ENCODE measurements at places on chromosomes 7 and 10.
A peak's percentile ranks its signal among the peaks of the same experiment; 100 is the strongest.

DNA sequence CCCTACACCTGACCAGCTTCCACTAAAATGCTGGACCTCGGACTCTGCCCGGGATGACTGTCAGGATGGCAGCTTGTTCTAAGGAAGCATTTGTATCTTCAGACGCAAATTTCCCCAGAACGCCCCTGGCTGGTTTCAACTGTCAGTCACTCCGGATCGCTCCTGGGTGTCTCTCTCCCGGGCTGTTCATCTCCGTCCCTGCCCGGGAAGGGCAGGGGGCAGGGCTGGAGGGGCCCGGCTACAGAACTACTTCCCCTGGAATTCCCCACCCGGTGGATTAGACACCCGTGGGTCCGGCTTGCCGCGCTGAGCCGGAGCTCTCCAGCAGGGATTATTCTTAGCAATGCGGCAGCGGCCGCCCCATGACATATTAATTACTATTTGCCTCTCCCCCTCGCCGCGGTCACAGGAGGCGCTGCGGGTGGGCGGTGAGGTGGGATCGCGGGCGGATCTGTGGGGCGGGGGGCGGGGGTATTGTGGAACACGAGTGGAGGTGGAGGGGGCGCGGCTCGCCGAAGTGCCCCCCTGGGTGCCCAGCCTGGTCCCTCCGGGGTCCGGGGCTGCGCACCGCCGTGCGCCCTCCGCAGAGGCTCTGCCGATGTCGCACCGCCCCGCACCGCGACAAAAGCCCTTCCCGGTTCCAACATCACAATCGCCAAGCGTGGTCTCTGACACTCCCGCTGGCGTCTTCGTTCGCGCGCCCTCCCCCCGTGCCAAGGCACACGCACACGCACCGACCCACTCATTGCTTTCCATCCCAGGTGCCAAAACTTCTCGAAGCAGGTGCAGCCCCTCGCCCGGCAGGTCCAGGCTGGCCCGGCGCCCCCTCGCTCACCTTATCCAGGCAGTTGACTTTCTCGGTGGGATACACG, 276.1 kb upstream of the NEBL start:
- no peak for DNase-seq

GRCh38 chr10:72557362-72557761, 68.5 kb downstream of the MICU1 start:
- DNase-seq, result no peak

DNA sequence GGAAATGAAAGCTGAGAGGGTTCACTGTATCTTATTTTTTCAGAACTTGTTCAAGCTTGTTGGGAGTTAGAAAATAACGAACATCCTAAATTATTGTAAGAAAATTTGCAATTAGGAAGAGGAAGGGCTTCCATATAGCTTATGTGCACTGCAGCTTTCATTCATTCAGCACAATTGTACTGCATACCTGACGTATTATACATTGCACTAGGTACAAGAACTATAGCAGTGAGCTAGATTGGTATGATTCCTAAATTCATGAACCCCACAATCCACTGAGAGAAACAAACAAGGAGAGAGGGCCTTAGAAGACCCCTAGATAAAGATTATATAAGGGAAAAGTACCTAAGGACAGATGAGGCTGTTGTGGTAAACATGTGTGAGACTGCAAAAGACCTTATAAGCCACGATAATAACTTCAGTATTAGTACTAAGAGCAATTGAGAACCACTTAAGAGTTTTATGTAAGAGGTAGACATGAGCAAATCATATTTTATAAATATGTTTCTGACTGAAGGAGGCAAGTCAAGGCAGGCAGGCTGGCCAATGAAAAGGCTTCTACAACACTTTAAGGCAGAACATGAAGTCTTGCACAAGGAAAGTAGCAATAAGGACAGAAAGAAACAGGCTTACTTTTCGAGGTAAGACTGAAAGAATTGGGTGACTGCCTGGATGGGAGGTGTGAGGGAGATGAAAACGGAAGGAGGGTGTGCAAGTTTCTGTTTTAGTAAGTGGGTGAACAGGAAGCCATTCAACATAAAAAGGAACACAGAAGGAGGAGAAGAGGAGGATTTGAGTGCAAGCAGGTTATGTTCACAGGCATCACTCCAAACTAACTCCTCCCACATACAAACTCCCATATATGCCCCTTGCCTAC, 77.9 kb upstream of the LRRN3 start:
- no peak for DNase-seq

DNA sequence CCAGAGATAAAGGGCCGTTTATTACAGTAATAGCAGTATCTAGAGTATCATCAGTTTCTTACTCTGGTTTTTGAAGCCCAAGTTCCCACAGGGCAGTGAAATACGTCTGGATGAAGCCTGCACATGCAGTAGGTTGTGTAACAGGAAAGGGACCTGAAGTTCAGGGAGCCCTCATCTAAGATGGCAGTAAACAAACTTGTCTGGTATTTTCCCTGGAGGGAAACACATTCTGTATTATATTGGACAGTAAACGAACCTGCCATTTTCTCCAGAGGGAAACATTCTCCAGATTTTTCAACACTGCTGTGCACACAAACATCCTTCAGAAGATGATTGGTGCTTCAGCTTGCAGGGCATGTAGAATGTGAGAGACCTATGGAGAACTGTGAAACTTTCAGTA, 189.9 kb downstream of the TFEC start:
- no peak for DNase-seq

DNA sequence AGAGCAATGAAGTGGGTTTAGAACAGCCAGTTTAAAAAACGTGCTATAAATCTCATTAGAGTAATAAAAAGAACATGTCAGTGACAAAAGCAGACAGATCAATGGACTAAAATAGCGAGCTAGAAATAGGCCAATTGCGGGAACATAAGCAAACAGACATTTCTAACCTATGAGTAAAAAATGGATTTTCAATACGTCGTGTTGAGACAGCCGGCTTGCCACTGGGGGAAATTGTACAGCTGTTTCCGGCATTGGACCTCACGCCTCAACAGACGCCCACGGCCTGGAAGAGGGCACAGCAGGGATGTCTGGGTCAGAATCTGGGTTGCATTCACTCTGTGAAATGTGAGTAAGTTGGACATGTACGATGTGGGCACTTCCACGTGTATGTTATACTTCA, 92.9 kb downstream of the SVOPL start:
- peak; percentile 7 for DNase-seq

DNA sequence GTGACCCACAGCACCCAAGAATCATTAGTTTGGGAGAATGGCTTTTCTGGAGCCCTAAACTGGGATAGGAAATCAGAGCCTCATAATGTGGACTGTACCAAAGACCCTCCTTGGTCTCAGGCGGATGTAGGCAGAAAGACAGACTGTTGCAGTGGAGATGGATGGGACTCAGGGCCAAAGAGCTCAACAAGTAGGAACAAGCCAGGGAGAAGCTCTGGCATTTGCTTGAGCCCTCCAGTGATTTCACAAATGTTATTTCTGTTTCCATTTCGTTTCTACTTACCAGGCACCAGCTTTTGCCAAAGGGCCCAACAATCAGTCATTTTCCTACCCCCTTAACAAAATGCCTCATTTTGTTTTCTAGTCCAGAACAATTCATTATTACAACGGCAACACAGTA, 762.7 kb downstream of the KCNMA1 start:
- no peak for DNase-seq

DNA sequence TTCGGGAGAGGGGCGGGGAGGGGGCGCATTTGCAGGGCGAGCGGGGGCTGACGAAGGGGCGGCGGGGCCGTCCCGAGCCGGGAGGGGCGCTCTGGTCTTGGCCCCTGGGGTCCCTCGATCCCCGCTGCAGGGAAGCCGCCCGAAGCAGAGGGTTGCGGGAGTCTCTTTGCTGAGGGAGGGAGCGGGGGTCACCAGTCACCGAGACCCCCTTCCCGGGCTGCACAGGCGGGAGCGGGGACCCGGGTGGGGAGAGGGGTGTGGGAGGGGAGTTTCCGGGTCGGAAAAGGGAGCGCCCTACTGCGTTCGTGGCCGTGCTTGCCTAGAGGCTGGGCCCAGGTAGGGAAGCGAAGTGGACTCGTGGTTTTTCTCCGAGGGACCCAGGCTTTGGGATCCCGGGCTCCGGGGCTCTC, 422 bp downstream of the AP1S1 start:
- DNase-seq, result no peak

DNA sequence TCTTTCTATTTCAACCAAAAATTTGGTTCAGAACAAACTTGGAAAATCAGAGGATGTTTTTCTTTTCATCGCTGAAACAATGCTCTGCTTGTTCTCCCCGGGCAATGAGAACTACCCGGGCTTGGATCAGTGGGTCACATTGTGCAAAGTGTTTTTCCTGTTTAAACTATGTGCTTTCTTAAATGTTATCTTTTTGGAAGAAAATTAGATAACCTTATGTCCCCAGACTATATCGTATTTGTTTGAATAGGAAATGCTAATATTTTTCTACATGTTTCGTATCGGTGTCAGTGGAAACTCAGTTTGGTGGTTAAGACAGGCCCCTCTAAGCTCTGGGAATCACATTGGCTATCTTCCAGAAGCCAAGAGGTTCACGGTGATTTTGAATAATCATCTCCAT, 319.5 kb upstream of the NFE2L3 start:
- no peak for DNase-seq

GRCh38 chr10:93622942-93623341, 10.6 kb downstream of the PDE6C start:
- DNase-seq, result no peak

DNA sequence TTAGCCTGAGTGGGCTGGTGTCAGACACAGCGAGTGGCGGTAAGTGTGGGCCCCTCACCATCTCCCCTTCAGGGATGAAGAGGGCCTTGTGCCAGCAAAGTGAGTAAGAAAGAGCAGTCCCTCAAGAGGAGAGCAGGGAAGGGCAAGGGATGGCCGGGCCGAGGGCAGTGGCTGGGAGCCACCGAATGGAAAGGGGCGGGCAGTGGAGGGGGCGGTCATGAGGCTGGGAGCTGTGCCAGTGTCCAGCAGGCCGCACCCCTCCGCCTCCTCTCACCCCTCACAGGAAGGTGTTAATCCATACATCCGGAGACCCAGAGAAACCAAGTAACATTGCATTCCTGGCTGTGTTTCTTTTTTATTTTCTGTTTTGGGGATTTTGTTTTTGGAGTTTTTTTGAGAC, 28.6 kb upstream of the RASGEF1A start:
- no peak for DNase-seq

- DNase-seq, result no peak
Measured at GRCh38 chr7:127713758-127714157, 61.8 kb downstream of the SND1 start.

DNA sequence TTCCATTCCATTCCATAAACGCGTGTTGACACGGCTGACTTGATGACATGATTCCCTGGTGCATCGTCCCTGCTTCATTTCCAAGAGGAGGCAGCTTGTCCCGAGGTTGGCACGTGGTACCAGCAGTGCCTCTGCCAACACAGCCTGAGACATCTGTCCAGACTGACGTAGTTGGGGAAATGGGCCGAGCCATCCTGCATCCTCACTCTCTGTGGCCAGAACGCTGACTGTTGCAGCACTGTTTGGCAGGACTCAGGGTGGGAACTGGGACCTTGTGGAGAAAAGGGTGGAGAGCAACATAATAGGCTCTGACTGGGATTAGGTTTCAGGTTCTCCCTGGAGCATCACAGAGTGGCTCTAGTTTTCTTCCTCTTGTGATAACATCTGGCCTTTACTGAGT, 118.6 kb upstream of the BTBD16 start:
- peak; percentile 62 for DNase-seq

DNA sequence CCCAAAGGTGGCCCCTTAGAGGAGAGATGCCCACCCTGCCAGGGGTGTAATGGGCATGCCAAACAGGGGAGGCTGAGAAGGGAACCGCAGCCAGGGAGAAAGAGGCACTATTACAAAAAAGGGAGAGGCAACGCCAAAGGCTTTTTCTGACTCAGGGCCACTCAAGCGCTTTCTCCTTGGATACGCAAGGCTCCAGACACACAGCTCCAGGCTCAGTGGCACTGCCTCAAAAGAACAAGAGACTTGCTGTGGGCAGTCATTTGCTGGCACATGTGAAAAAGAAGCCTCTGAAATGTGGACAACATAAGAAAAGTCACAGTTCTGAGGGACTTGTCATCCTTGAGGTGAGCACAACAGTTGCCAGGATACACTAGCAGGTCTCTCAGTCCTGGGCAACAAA, 128.4 kb downstream of the DGKI start:
- DNase-seq, result no peak

DNA sequence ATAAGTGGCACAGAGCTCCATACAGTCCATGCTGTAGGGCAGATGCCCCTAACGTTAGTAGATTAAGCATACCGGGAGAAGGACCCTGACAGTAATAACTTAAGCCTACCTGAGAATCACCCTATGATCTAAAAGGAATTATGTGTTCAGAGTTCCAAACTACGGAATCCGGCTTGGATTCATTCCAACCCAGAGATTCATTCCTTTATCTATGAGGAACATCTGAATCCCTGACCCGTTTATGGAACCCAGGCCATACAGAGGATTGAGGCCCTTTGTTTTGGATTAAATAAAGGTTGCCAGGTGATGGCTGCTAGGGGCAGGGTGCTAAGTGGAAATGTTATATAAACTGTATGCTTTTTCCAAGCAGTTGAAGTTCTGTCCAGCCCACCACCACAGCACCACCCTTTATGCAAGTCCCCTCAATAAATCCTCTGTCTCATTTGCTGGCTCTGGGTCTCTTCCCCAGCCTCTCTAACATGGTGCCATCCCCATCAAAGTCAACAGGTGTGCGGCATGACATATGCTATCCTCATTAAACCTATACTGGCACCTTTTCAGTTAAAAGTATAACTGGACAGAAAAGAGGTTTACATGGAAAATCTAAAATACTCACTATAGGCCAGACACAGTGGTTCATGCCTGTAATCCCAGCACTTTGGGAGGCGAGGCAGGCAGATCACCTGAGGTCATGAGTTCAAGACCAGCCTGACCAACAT, 9.1 kb upstream of the ANAPC16 start:
- no peak for DNase-seq

DNA sequence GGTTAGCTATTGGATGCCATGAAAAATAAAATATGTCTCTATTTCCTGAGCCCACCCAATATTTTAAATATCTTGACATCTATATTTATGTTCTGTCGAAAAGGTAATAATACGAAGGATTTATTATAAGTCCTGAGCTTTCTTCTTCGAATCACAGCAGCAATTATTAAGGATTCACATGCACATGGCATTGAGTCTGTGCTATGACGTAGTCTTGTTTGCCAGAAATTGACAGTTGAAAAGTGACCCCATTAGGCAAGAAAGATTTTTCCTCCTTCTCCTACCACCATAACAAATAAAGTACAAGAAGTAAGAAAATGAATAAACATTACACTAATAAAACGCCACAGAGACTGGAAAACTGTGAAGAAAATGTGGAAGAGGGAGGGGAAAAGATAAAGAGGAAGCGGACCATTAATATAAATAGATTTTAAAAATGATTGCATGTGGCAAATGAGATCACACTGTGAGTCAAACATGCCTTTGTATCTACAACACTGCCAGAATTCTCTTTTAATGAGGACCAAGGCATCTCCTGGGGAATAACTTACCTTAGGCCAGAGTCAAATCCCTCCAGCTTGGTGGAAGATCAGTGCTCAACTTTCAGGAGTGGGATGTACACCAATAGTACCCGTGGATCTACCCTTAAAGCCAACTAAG, 21.6 kb downstream of the FZD1 start:
- DNase-seq, result no peak

DNA sequence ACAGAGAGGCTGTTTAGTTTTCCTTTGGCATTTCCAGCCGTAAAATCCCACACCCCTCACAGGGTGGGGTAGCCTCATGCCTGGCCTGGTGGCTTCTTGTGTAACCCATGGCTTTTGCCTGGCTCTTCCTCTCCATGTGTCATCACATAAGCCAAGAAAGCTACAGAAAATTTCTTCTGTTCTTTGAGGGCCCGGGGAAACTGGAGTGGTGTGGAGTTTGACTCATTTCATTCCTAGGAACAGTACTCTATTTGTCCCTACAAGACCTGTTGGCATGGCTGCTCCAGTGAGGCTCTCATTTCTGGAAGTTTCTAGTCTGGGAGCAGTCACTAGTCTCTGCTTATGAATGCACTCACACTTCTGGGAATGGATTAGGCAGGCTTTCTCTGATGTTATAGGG, 523.9 kb downstream of the SUGCT start:
- DNase-seq, result no peak
